ENCODE measurements at places on chromosomes 6 and 20. TPM values are rescaled to one million over a fixed set of nuclear protein-coding genes. Genes with fewer than 3 reads are reported as not detected.

Gene CLPSL2
- not detected for total RNA-seq

Gene TRIM31
- total RNA-seq = 0.62 TPM

- H3K27ac ChIP-seq = no peak overlapping the region
- peaks cover 22% of the 10 kb centered on the region for H3K36me3 ChIP-seq
- no peak for DNase-seq
Observed at GRCh38 chr6:31676322-31676903, 4.5 kb downstream of the LY6G5C start.

DNA sequence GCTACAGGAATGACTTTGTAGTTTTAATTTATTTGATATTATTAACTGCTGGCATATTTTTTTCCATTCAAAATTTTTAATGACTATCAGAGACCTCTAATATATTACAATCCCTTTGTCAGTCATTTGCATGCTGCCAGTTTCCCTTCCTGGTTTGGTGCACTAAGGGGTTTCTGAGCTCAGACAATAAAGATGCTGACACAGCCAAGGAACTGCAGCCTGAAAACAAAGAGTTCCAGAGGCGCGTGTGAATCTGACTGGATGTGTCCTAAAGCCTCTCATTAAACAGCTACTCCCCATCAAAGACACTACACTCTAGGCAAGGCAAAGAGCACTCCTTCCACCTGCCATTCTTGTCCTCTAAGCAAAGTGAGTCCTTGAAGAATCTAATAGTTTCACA is 116.8 kb upstream of the DST start:
- DNase-seq = no peak
- H3K4me1 ChIP-seq = peaks cover 36% of the 10 kb centered on the region
- H3K36me3 ChIP-seq = no peaks in the 10 kb centered on the region
- H3K27ac ChIP-seq = no peak overlapping the region
- H3K27me3 ChIP-seq = no peaks in the 10 kb centered on the region

GRCh38 chr6:137213813-137214212 is 5.4 kb downstream of the IFNGR1 start:
- peaks cover 11% of the 10 kb centered on the region for H3K36me3 ChIP-seq
- peaks cover 84% of the 10 kb centered on the region for H3K4me1 ChIP-seq
- peak overlapping the region; percentile 99 for H3K27ac ChIP-seq
- H3K4me3 ChIP-seq = peak overlapping the region; percentile 75
